ENCODE measurements at places on chromosomes 3 and 15. TPM values are rescaled to one million over a fixed set of nuclear protein-coding genes. Genes with fewer than 3 reads are reported as not detected.

Gene MITF
- total RNA-seq = 0.25 TPM

DNA sequence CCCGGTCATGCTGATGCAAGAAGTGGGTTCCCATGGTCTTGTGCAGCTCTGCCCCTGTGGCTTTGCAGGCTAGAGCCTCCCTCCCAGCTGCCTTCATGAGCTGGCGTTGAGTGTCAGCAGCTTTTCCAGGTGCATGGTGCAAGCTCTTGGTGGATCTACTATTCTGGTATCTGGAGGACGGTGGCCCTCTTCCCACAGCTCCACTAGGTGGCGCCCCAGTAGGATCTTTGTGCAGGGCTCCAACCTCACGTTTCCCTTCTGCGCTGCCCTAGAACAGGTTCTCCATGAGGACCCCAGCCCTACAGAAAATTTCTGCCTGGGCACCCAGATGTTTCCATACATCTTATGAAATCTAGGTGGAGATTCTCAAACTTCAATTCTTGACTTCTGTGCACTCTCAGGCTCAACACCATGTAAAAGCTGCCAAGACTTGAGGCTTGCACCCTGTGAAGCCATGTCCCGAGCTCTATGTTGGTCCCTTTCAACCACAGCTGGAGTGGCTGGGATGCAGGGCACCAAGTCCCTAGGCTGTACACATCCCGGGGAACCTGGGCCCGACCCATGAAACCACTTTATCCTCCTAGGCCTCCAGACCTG lies 238.4 kb upstream of the MDFIC2 start:
- no peak overlapping the region for H3K4me3 ChIP-seq
- H3K4me1 ChIP-seq = no peaks in the 10 kb centered on the region
- no peaks in the 10 kb centered on the region for H3K27me3 ChIP-seq
- no peaks in the 10 kb centered on the region for H3K36me3 ChIP-seq
- no peak overlapping the region for H3K27ac ChIP-seq

DNA sequence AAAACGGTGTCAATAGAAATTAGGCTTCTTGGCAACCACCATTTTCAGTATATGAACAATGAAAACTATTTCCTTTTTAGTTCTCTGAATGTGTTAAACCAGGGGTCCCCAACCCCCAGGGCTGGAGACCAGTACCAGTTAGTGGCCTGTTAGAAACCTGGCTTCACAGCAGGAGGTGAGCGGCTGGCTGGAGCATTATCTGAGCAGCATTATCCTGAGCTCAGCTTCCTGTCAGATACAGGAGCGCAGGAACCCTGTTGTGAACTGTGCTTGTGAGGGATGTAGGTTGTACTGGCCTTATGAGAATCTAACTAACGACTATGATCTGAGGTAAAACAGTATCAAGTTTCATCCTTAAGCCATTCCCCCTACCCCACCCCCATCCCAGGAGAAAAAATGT lies 328.7 kb downstream of the ZBBX start:
- no peak overlapping the region for H3K27ac ChIP-seq
- peak; percentile 13 for DNase-seq
- no peak overlapping the region for H3K4me3 ChIP-seq
- H3K4me1 ChIP-seq = no peaks in the 10 kb centered on the region
- H3K27me3 ChIP-seq = no peaks in the 10 kb centered on the region

DNA sequence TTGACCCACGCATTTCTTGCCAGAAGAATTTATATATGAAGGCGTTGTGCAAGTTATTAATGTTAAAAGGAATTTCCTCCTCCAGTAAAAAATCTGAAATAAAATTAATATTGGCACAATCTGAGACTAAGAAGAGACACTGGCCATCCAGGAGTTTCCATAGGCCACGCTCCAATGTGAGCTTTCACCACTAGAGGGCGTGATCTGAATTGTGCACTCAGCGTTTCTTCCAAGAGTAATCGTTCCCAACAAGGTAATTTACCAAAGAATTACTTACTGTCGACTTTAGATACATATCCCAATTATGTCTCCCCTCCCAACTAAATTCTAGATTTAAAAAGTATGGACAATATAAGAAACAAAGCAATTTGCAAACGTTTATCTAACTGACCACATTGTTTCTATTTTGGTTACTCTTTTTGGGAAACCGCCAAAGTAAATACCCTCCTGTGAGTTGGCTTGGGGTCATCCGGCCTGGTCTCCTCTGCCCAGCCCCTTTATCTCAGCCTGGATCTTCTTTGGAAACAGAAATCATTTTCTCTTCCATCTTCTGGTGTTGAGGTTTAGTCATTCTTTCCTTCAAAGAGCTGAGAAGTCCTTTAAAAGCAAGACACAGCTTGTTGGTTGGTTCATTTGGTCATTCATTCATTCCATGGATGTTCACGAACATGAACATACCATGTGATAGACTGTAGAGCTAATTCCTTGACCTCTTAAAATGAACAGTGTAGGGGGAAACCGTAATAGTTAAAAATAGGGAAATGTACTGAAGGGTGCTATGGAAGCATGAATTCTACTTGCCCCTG lies 26.2 kb downstream of the POLR2M start:
- H3K27ac ChIP-seq = no peak overlapping the region
- H3K4me3 ChIP-seq = no peak overlapping the region
- peaks cover 9% of the 10 kb centered on the region for H3K36me3 ChIP-seq
- peaks cover 3% of the 10 kb centered on the region for H3K4me1 ChIP-seq

Gene HTR3E
- total RNA-seq = not detected

GRCh38 chr3:74537857-74538256 lies 76.6 kb downstream of the CNTN3 start:
- no peak overlapping the region for H3K4me3 ChIP-seq
- H3K27me3 ChIP-seq = no peaks in the 10 kb centered on the region
- no peak overlapping the region for H3K27ac ChIP-seq
- no peak for DNase-seq
- no peaks in the 10 kb centered on the region for H3K36me3 ChIP-seq
